WERI-Rb-1 (cell line): ENCODE measurements at places on chromosomes 7 and 10.

GRCh38 chr10:112343056-112343806, 30.7 kb upstream of the ACSL5 start:
- no peak for DNase-seq

DNA sequence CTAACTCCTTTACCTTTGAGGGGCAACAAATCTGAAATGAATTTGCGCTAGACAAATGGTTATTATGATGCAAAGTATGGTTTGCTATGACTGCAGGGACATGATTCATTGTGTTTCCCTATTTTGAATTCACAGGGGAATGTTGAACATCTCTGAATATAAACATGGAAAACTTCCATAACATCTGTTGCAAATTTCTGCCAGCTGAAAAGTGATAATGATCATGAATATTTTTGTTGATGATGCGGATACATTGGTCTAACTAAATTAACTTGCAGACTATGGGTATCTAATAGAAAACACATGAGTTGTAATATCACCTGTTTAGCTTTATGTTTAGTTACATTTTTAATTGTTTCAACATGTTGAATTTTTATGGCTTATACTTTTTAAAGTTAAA, 1325.5 kb downstream of the REEP3 start:
- DNase-seq = no peak

GRCh38 chr7:486216-486743, 33.4 kb downstream of the PDGFA start:
- no peak for DNase-seq

DNA sequence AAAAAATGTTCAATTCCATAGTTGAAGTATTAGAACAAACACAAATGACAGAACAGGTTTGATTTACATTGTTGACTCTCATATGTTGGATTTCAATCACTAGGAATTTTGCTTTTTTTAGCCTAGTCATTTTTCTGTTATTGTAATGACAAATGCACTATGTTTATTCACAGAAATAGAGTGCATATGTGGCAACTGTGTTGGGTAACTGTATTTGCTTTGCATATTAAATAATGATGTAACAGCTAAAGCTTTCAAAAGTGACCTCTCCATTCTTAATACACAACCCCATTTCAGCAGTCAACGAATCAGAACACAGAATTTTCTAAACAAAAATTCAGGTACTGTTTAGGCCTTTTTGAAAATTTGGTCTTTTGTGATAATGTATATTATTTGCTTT, 54.0 kb upstream of the SLC26A5 start:
- no peak for DNase-seq

DNA sequence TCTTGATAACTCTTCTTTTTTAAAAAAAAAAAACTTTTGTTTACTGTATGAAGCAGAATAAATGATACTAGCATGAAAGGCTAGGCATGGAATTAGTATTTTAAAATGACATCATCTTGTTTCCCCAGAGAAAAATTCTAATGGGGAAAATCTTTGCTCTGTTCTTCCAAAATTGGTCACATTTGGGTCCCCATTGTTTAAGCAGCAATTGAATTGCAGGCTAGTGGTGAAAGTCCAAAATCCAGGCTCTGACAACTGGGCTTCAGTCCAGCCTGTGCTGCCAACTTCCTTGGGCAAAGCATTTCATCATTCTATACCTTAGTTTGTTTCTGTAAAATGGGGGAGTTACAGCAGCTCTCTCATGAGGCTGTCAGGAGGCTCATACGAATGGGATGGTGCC, 726.4 kb downstream of the KCNMA1 start:
- no peak for DNase-seq

GRCh38 chr7:139583826-139584553, 60.5 kb downstream of the CLEC2L start:
- DNase-seq = no peak

DNA sequence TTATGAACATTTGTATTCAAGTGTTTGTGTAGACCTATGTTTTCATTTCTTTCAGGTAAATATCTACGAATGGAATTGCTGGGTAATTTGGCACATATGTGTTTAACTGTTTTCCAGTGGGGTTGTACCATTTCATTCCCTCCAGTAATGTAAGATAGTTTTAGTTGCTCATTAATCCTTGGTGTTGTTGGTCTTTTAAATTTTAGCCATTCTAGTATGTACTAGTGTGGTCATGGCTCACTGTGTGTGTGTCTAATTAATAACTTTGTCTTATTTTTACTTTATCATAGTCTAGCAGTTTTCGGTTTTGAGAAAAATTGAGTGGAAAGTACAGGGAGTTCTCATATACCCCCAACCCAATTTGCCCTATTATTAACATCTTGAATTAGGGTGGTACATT, 278.8 kb downstream of the CAMK1D start:
- no peak for DNase-seq

DNA sequence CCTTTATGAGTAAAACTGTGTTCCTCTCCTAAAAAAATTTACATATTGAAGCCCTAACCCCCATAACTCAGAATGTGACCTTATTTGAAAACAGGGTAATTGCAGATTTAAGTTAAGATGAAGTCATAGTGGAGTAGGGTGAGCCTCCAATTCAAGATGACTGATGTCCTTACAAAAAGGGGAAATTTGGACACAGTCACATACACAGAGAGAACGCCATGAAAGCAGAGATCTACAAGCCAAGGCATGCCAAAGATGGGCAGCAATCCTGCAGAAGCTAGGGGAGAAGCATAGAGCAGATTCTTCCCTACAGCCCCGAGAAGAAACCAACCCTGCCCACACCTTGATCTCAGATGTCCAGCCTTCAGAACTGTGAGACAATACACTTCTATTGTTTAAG, 23.8 kb upstream of the ADD3 start:
- no peak for DNase-seq

DNA sequence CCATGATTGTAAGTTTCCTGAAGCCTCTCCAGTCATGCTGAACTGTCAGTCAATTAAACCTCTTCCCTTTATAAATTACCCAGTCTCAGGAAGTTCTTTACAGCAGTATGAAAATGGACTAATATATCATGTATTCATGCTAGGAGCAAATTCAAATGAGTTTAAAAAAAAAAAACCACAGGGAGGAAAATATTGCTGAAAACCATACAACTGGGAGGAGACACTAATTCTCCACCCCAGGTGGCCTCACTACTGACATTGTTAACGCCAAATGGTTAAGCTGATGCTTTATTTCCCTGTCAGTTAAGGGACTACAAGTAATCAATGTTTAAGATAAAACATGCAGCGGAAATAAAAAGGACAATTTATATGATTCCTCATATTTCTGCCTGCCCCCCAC, 55.1 kb downstream of the PDE1C start:
- no peak for DNase-seq

DNA sequence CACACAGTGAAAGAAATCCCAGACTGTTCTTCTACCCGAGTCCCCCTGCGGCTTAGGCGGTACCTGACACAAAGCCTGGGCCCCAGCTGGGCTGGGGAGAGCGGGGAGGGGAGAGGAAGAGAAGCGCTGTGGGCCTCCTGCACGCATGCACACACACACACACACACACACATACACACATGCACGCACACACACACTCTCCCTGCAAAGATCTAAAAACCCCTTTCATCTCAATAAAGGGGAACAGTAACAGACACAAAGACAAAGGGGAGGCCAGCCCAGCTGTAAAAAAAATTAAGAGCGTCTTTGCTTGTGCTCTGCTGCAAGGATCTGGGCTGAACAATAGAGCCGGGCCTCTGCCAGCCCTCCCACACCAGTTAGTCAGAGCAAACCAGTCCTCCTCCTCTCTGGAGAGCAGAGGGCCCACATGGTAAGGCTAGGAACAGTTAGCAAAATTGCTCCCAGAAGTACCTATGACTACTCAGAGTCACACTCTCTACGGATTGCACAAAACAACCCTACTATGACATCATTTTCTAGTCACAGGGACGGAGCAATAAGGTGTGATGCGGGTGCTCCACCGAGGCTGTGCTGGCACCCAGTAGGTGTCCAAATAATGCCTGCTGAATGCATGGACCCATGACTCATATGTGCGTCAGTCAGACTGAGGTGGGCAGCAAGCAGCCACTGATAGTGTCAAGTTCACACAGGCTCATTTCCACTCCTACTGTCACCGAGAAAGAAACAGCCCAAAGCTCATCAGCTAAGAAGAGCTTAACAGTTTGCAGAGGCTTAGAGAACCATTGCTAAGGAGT, 9.2 kb downstream of the ITPRIP start:
- DNase-seq = peak; percentile 83

GRCh38 chr10:29591651-29591968, 43.2 kb downstream of the SVIL start:
- DNase-seq = no peak

- no peak for DNase-seq
Measured at GRCh38 chr10:77028042-77028441, 609.6 kb downstream of the KCNMA1 start.

DNA sequence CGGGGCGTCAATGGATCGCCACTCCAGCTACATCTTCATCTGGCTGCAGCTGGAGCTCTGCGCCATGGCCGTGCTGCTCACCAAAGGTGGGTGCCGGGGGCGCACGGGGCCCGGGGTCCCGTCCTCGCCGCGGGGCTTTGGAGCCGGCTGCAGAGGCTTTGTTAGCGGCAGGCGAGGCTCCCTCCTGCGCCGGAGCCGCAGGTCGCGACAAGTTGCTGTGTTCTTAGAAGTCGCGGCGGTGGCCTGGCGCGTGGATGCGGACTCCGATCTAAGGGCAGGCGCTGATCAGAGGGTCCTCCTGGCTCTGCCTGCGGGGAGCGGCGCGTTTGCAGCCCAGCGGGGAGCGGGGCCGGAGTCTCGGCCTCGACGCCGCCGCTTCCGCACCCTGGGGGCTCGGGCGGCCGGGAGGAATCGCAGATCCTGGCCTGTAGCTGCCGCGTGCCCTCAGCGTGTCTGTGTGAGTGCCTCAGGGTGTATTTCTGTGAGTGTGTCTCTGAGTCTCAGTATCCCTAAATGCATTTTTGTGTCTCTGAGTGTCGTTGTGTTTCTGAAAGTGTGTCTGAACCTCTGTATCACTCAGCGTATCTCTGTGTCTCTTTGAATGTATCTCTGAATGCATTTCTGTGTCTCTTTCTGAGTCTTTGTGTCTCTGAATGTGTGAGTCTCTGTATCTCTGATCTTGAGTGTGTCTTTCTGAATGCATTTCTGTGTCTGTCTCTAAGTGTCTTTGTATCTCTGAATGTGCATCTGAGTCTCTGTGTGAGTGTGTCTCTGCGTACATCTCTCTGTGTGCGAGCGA, 766 bp downstream of the BAMBI start:
- DNase-seq = peak; percentile 9

- no peak for DNase-seq
Measured at GRCh38 chr7:158270106-158270775, 317.4 kb downstream of the PTPRN2 start.

- DNase-seq = no peak
Measured at GRCh38 chr7:123355576-123356190, 155.9 kb upstream of the SLC13A1 start.

DNA sequence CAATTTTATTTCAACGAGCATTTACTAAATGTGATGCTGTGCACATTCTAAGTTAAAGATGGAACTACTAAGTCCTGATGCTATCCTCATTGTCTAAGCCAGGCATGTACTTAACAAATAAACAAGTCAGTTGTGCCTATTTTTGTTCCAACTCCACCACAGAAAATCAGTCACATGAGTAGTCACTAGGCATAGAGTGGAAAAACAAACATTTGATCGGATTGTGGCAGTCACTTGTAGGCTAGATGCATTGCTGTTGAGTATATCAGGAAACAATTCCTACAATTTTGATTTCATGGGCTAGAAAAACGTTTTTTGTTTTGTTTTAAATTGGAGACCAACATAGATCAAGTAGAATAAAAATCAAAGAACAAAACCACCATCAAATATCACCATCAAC, 177.6 kb upstream of the SLC25A13 start:
- DNase-seq = no peak

GRCh38 chr10:121659236-121659635, 61.0 kb upstream of the FGFR2 start:
- no peak for DNase-seq

DNA sequence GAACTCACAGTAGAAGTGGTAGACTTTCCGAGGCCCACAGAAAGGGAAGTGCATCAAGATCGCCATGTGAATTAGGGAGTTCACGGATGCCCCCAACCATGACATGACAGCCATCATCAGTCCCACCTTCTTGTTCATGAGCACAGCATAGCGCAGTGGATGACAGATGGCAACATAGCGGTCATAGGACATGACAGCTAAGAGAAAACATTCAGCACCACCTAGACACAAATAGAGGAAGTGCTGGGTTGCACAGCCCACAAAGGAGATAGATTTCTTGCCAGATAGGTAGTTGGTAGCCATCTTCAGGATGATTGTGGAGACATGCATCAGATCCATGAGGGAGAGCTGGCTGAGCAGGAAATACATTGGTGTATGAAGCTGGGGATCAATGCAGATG, 342 bp downstream of the OR2AE1 start:
- DNase-seq = no peak

DNA sequence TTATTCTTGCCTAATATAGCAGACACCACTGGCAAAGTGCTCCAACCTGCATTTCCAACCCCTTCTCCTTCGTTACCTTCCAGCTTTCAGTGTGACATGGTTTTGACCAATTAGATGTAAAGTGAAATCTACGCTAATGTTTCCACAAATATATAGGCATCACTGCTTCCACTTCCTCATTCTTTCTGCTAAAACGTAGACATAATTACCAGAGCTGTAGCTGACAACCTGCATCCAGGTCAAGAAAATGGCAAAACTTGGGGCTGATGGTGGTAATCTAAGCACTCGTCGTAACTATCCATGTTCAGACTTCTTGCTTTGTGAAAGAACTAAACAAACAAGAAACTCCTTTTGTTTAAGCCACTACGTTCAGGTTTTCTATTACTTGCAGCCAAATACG, 41.8 kb upstream of the COL1A2 start:
- no peak for DNase-seq

DNA sequence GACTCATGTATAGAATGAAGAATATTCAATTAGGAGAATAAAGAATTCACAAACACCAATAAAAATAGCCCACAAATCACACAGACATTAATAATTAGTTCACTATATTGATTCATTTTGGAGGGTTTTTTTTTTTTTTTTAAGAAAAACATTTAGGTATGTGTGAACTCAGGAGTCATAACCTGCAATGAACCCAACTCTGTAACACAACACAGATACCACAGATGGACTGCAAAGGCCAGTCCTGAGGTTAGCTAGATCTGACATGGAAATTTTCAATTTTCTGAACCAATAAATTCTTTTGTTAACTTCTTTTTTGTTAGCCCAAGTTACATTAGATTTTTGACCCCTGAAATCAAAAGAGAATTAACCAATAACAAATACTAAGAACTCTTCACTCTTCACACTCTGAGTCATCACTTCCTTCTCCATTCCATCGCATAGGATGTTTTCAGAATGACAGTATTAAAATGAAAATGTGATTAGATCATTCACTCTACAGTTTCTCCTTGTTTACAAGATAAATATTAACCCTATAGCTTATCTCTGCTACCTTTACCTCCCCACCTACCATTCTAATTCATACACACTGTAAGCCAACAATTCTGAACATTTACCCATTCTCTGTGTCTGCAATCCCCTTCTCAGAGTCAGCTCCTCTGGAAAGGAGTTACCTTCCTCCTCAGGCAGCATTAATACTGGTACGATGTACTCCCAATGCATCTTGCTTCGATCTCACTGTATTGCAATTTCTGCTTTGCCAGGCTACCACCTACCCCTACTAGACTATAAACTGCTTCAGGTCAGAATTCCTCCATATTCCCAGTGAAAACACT, 141.5 kb downstream of the LRRN3 start:
- no peak for DNase-seq

- DNase-seq = no peak
Measured at GRCh38 chr7:30322271-30323005, 38.0 kb downstream of the ZNRF2 start.
